ENCODE measurements at places on chromosomes 6 and 20.

DNA sequence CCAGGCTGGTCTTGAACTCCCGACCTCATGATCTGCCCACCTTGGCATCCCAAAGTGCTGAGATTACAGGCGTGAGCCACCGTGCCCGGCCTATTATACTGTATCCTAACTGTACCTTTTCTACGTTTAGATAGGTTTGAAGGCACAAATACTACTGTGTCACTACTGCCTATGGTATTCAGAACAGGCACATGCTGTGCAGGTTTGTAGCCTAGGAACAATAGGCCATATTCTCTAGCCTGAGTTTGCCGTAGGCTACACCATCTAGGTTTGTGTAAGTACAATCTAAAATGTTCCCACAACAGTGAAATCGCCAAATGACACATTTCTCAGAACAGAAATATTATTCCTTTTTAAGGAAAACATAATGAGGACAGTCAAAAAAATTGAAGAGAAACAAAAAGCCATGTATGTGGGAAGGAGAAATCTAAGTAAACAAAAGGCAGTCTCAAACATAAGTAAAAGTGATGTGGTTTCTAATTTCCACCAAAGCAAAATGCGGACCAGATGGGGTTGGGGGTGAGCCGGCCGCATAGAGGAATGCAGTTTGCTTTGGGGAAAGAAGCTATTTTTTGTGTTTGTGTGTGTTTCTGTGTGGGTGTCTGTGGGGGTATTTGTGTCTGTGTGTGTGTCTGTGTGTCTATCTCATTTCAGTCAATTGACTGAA lies 192.6 kb upstream of the SALL4 start:
- DNase-seq, result no peak

DNA sequence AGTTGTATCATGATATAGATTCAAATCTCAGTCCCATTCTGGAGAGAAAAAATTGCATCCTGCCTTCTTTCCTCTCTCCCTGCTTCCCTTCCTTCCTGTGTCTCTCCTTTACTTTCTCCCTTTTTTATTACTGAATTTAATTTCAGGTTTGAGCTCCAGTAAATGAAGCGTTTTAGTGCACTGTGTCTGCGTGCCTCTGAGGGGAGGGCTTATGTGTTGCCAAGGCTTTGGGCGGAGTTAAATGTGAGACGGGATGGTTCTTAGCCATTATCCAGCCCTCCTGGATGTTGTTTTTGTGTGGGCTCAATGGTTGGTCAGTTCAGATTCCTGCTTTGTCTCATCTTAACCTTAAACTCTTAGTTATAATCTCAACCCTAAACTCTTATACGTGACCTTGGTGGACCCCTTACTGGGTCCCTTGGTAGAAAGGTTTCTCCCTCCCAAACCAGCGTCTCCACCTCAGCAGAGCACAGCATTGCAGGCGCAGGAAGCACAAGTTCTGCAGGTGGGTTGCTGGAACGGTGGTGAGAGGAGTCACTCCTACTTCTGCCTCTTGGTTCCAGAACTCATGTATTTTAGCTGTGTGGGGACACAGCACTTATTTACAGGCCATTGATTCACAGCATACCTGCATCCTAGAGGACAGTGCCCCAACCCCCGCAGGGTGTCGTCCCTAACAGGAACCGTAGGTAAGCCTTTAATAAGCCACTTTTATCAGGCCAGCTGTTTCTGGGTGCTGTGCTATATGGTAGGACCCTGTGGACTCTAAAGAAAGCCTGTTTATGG lies 68.5 kb downstream of the DNAH8 start:
- no peak for DNase-seq

GRCh38 chr6:33670971-33671743 lies 40.3 kb downstream of the UQCC2 start:
- no peak for DNase-seq

GRCh38 chr6:29590218-29590808 lies 5.4 kb downstream of the OR2H2 start:
- DNase-seq, result no peak

GRCh38 chr6:44253307-44254101 lies 3.8 kb downstream of the SLC35B2 start:
- DNase-seq, result no peak

- DNase-seq, result no peak
Measured at GRCh38 chr6:144662812-144663365, 377.8 kb downstream of the UTRN start.

- DNase-seq, result no peak
Measured at GRCh38 chr6:95866732-95867131, 149.0 kb upstream of the FUT9 start.

DNA sequence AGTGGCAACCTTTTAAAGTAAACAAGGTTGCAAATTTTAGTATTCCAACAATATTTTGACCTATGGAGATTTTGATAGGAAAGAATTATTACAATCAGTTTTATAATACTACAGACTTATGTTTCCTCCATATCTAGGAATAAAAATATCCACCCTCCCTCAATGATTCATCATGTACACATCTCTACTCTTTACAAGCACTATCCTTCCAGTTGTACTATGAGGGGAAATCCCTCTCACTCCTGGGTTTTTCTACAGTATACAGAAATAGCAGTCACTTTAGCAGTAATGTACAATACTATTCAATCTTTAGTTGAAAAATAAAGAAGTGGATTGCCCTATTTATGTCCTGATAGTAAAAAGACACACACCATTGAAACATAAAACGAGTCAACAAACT lies 46.3 kb upstream of the SCML4 start:
- DNase-seq, result no peak

DNA sequence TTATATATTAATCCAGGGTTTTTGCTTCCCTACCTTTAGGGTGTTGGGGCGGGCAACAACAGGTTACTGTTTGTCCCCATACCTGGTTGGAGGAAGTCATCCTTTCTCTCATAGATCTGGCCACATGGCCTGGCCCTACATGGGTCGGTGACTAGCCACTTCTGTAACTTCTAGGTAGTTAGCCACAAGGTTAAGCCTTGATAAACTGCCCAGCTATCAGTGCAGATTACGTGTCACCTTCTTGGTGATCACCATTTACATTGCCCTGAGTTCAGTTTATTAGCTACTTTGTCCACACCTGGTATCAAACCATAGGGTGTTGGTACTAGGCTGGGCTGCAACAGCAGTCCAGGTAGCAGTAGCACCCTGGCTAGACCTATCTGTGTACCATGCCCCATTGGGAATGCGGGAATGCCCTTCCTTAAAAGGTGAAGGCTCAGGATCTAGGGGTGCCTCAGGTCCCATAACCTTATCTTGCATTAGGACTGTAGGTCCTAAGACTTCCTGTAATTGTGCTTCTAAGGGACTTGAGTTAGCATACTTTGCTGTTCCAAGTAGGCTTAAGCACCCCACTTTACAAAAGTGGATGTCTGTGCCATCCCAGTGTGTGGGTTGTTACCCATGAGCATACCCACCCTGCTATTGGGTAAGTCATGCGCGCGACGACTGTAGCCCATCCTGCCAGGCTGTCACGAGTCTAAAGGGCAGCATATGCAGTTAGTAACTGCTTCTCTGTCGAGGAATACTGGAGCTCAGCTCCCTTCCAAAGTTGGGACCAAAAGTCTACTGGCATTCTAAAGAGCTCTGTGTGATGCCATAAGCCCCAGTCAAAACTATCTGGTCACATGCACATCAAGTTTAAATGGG lies 5.2 kb downstream of the ZKSCAN3 start:
- DNase-seq, result no peak

GRCh38 chr6:89284963-89285735 lies 29.9 kb downstream of the GABRR2 start:
- DNase-seq, result no peak

GRCh38 chr20:55488593-55488992 lies 516.7 kb downstream of the CBLN4 start:
- DNase-seq, result no peak

GRCh38 chr6:35512006-35512405 lies 690 bp downstream of the TULP1 start:
- no peak for DNase-seq

- no peak for DNase-seq
Measured at GRCh38 chr6:36660771-36661471, 17.6 kb upstream of the CDKN1A start.

DNA sequence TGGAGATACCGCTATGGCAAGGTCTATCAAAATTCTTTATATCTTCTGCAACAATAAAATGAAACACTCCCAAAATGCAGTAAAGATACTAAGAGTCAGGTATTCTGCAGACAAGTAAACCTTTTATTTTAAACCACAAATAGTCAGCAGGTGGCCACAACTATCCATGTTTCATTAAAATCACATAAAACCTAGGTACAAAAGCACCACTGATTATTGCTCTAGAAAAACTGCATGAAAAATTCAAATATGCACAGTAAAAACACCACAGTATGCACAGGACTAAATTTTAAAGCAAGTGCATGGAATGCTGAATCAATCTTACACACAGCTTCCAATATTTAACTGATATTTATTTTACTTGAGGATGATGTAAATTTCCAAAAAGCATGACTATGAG lies 33.3 kb downstream of the HMGN3 start:
- no peak for DNase-seq

DNA sequence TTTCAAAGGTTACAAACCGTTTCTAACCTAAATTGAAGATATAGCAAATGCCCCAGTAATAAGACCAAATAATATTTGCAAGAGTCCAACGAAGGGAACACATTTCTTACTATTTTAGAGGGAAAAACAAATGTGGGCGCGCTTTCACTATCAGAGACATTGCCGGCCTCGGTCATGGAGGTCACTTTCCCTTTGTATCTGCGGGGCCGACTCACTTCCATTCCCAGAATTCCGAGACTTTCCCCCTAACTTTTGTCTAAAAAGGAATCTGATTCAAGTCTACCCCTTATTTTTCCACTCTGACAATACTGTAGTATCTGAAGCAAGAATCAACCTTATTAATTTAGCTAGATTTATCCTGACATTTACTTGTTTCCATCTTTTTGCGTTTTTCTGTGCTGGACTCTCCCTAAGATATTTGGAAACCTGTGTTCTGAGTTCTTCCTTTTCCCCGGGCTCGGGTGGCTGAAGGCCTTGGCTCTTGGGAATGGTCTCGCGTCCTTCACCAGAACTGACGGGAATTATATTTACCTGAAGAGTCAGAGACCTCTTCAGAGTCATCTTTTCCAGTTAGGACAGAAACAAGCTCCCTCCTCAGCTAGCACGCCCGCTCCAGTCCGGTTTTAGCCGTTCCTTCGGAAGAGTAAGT lies 71.8 kb upstream of the ZNF184 start:
- no peak for DNase-seq

- no peak for DNase-seq
Measured at GRCh38 chr6:41428996-41429421, 93.6 kb downstream of the NCR2 start.

- no peak for DNase-seq
Measured at GRCh38 chr6:55734256-55734655, 141.1 kb downstream of the BMP5 start.

DNA sequence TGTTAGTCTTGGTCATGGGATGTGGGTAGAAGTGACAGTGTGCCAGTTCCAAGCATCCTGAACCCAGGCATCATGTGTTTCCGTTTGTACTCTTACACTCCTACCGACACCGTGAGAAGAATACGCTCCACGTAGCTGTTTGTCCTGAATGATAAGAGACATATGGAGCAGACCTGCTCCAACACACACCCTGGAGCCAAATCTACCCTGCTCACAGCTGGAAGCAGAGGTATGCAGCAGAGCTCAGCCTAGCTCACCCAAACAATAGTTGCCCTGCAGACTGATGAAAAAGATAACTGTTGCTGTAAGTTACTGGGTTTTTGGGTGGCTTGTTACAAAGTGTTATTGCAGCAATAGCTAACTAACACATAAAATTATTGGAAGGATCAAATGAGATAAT lies 14.3 kb upstream of the PDSS2 start:
- DNase-seq, result no peak

DNA sequence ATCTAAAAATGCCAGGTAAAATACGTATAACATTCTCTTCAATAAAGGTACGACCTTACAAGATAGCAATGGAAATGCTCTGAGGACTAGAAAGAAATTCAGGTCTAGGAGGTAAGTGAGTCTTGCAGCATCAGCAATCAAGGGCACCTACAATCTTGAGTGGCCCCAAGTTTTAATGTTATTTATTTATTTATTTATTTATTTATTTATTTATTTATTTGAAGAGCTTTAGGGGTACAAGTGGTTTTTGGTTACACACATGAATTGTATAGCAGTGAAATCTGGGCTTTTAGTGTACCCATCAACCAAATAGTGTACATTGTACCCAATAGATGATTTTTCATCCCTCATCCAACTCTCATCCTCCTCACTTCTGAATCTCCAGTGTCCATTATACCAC lies 574.0 kb upstream of the POU3F2 start:
- no peak for DNase-seq

GRCh38 chr6:22433745-22434144 lies 135.6 kb upstream of the HDGFL1 start:
- no peak for DNase-seq

GRCh38 chr20:38113401-38114325 lies 51.4 kb downstream of the TGM2 start:
- no peak for DNase-seq

DNA sequence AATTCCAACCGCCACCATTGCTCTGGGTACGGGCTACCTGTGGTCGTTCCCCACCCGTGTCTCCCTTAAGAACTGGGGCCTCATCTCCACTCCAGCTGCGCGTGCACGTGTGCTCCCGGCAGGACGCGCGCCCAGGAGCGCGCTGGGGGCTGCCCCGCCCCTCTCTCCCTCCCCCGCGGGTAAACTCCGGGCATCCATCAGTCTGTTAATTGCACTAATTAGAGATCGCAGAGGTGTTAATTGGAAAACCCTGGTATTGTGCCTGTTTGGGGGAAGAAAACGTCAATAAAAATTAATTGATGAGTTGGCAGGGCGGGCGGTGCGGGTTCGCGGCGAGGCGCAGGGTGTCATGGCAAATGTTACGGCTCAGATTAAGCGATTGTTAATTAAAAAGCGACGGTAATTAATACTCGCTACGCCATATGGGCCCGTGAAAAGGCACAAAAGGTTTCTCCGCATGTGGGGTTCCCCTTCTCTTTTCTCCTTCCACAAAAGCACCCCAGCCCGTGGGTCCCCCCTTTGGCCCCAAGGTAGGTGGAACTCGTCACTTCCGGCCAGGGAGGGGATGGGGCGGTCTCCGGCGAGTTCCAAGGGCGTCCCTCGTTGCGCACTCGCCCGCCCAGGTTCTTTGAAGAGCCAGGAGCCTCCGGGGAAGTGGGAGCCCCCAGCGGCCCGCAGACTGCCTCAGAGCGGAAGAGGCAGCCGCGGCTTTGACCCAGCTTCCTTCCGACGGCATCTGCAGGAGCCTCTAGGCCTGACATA lies 14.4 kb downstream of the FOXP4 start:
- peak; percentile 68 for DNase-seq

- no peak for DNase-seq
Measured at GRCh38 chr6:134984821-134985220, 34.9 kb upstream of the ALDH8A1 start.

GRCh38 chr6:83092756-83093399 lies 25.4 kb downstream of the DOP1A start:
- DNase-seq, result no peak

DNA sequence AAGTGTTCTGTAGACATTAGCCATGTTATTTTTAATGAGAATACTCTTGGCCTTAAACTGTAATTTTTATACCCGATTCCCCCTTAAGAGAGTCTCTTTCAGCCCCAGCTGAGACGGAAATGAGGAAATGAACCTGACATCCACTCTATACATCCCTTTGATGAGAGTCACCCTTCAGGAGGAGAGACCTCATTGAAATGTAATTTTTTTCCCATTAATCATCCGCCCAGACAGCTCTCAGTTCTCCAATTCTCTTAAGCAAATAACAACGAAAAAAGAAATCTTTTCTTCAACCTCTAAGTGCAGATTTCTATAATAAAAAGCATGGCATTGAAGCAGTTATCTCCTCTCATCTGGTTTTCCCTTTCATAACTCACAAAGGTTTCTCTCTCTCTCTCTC lies 243.8 kb upstream of the PMEPA1 start:
- no peak for DNase-seq

GRCh38 chr6:53045891-53046673 lies 19.1 kb upstream of the FBXO9 start:
- no peak for DNase-seq

- no peak for DNase-seq
Measured at GRCh38 chr20:63357921-63358905, 2.9 kb downstream of the CHRNA4 start.
